DMS 273 treated with DMSO at 0.1 percent for 48 hours (cell line): ENCODE measurements at places on chromosomes 4 and X.
A peak's percentile ranks its signal among the peaks of the same experiment; 100 is the strongest.

GRCh38 chrX:2500803-2501558, at the start of the genes DHRSX and ZBED1:
TSS of gene DHRSX (minus strand) at chrX:2500976. CDS start at chrX:2500925, 51 bp downstream.
TSS of gene ZBED1 (minus strand) at chrX:2500976. CDS start at chrX:2490719, 10,257 bp downstream.
- DNase-seq = no peak

GRCh38 chrX:15672881-15673280, 8.3 kb upstream of the CLTRN start:
- DNase-seq = no peak

- no peak for DNase-seq
Measured at GRCh38 chr4:108355186-108355901, 186.6 kb upstream of the LEF1 start.

DNA sequence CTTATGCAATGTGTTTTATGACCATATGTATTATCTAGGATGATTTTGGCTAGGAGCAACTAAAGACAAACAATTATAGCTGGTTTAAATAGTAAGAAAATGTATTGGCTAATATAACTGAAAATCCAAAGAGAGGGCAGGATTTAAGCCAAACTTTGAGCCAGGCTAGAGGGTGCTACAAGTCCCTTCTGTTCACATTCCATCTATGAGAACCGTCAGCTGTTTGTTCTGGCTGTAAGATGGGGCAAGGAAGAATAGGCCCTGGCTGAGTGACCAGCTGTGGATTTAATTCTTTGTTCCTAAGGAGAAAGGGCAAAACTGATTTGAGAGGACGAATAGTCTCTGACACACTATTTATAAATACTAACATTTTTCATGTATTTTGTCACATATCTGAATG, 79.2 kb upstream of the UGT8 start:
- DNase-seq = no peak

DNA sequence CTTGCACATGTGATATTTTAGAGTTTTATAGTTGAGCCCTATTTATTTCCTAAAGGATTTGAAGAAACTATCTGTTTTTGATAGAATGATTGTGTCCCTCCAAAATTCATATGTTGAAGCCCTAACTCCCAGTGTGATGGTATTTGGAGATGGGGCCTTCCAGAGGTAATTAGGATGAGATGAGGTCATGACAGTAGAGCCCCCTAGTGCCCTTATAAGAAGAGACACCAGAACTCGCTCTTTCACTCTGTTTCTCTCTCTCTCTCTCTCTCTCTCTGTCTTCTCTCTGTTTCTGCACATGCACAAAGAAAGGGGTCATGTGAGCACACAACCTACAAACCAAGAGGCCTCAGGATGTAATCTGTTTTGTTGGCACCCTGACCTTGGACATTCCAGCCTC, 921.9 kb upstream of the DIAPH2 start:
- peak; percentile 9 for DNase-seq

DNA sequence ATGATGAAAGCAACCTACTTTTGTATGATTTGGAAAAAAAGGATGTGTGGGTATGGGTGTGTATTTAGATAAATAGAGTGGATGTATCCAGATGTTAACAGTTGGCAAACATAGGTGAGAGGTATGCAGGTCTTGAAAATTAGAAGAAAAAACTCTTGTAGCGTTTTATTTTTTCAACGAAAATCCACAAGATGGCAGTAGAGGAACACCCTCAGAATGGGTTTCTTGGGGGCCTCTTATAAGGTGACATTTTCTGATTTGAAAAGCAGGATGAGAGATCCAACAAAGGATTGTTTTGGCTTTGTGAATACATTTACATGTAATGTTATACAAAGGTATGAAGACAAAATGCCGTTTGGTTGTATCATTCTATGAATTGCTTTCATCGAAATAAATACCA, 68.3 kb downstream of the FMR1NB start:
- peak; percentile 12 for DNase-seq

DNA sequence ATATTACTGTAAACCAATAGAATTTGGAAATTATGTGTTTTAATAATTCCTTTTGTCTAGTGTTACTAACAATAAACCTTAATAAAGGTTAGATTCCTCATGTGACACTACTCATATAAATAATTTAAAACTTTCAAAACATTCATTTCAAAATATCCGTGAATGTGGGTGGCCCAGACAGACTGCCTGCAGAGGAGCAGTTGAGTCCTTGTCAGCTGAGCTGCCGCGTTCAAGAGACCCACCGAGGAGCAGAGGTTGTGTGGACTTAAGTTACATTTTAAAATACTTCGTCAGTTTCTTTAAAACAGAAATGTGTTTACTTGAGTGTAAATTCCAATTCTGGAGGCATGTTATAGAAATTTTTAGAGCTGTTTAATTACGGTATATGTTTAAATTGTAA, 64.2 kb upstream of the HGFAC start:
- no peak for DNase-seq
